Tibial nerve (tissue), 4 donors: ENCODE measurements at places on chromosomes 4 and X. TPM values are rescaled to one million over a fixed set of nuclear protein-coding genes. Genes with fewer than 3 reads are reported as not detected.

The SHROOM4 gene
- 14.1 TPM for total RNA-seq

The KLF8 gene
- total RNA-seq = 28.8 TPM

DNA sequence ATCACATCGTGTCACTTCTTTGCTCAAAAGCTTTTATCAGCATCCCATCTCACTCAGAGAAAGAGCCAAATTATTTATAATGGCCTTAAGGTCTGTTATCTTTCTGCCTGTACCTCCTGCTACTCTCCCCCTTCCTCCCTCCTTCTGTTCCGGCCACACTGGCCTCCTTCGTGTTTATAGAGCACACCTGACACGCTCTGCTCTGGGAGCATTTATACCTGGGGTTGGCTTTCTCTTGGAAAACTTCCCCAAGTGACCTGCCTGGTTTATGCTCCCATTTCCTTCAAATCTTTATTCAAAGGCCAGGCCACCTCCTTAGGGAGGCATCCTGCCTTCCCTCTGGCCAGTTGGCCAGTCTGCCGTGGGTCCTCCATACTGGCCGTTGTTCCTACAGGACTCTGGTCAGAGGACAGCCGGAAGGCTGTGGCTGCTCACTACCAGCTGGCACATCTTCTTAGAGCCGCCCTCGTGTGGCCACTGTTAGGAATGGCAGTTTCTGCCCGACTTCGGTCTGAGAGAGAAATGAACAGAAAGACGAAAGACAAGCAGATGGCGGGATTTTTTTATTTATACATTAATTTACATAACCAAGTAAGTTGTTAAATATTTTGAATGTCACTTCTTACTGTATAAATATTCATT is 80.2 kb upstream of the CBLL2 start:
- no peak overlapping the region for H3K4me3 ChIP-seq
- H3K36me3 ChIP-seq = no peaks in the 10 kb centered on the region
- DNase-seq = peak; percentile 64
- H3K4me1 ChIP-seq = no peaks in the 10 kb centered on the region
- no peaks in the 10 kb centered on the region for H3K27me3 ChIP-seq

The IBSP gene
- not detected for total RNA-seq

The UGT2B10 gene
- not detected for total RNA-seq

- H3K4me3 ChIP-seq = no peak overlapping the region
- no peak for DNase-seq
- H3K4me1 ChIP-seq = no peaks in the 10 kb centered on the region
- H3K36me3 ChIP-seq = no peaks in the 10 kb centered on the region
- peaks cover 5% of the 10 kb centered on the region for H3K27me3 ChIP-seq
- no peak overlapping the region for H3K27ac ChIP-seq
These were observed 40.1 kb downstream of the SLC16A2 start for GRCh38 chrX:74461384-74461783.

GRCh38 chr4:41538017-41538733 is at the start of gene LIMCH1:
Gene LIMCH1 (plus strand): TSS chr4:41538157. CDS start chr4:41605996, 67,839 bp downstream.
- peak within 1 kb of the TSS; percentile 61 for H3K27ac ChIP-seq
- peak; percentile 63 for DNase-seq
- no peaks in the 10 kb centered on the region for H3K36me3 ChIP-seq
- H3K4me3 ChIP-seq = no peak within 1 kb of the TSS
- no peaks in the 10 kb centered on the region for H3K27me3 ChIP-seq
- H3K4me1 ChIP-seq = peaks cover 50% of the 10 kb centered on the region

- no peaks in the 10 kb centered on the region for H3K27me3 ChIP-seq
- H3K36me3 ChIP-seq = no peaks in the 10 kb centered on the region
- peaks cover 7% of the 10 kb centered on the region for H3K4me1 ChIP-seq
- no peak overlapping the region for H3K27ac ChIP-seq
- no peak for DNase-seq
These were observed 6.9 kb upstream of the NSD2 start for GRCh38 chr4:1864076-1865008.

The LGI2 gene
- 25.7 TPM for total RNA-seq

- no peak overlapping the region for H3K27ac ChIP-seq
- no peak for DNase-seq
- H3K36me3 ChIP-seq = no peaks in the 10 kb centered on the region
- no peak overlapping the region for H3K4me3 ChIP-seq
These were observed 974.3 kb downstream of the FSTL5 start for GRCh38 chr4:161189286-161190134.

GRCh38 chr4:2852481-2852921 is 8.9 kb downstream of the ADD1 start:
- H3K36me3 ChIP-seq = peaks cover 24% of the 10 kb centered on the region
- no peaks in the 10 kb centered on the region for H3K27me3 ChIP-seq
- H3K4me3 ChIP-seq = no peak overlapping the region

DNA sequence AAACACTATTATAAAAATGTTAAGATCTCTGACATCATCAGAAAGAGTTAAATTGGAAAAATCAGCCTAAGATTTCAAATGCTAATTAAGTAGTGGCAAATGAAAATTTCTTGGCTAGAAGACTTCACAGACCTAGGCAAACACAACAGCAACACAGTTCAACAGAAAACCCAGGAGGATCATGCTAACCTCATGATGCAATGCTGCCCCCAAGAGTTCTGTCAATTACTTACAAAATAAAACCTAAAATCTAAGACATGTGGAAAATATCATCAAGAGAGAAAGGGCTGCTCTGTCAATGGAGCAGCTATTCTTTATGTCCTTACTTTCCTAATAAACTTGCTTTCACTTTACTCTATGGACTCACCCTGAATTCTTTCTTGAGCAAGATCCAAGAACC is 21.0 kb downstream of the S100G start:
- no peaks in the 10 kb centered on the region for H3K4me1 ChIP-seq
- H3K36me3 ChIP-seq = no peaks in the 10 kb centered on the region
- no peak for DNase-seq
- no peak overlapping the region for H3K4me3 ChIP-seq
- H3K27ac ChIP-seq = no peak overlapping the region

The SSX1 gene
- total RNA-seq = not detected
